ENCODE measurements at places on chromosomes 7 and 10.

- peak; percentile 34 for DNase-seq
Measured at GRCh38 chr10:132023092-132023811, 41.5 kb upstream of the BNIP3 start.

DNA sequence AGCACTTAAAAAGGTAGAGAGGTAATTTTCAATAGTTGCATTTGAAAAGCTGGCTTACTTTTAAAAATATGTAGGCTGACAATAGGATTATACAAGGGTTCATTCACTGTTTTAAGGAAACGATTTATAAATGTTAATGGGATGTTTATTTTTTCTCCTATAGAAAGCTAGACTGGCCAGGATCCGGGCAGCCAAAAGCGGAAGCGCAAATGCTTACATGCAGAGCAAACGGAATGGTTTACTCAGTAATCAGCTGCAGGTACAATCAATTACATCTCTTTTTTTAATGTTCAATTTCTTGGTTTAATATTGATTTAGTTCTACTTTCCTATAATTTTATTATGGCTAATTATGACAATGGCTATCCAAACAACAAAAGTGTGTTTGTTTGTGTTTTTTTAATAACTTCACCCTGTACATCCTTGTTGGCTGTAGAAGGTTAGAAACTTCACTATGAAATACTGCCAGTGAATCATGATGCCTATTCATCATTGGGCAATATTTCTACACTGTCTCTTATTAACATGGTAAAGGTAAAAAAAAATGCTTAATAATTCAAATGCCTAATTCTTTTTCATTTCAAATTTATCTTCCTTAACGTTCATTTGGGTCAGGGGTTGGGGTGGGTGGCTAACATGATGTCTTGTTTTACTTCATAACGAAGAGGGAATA is 116.4 kb downstream of the TSPAN12 start:
- DNase-seq = no peak

GRCh38 chr7:124089621-124090020 is 56.8 kb upstream of the TMEM229A start:
- DNase-seq = no peak

DNA sequence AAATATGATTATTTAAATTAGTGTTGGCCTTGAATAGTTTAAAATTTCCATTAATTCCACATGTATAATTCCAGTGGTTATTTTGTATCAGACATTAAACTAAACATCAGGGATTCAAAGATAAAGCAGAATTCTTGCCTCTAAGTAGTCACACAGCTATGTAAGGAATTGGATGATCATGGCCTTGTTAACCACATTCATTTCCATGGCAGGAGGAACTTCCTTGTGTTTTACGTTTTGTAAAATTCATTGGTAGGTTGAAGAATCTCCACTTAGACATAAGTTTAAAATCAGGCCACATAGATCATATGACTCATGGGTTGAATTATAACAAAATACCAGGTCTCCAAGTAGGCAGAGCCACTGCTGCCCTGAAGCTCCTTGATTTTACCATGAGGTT is 289.7 kb downstream of the PLXDC2 start:
- no peak for DNase-seq
